ENCODE measurements at places on chromosomes 2 and 18.

DNA sequence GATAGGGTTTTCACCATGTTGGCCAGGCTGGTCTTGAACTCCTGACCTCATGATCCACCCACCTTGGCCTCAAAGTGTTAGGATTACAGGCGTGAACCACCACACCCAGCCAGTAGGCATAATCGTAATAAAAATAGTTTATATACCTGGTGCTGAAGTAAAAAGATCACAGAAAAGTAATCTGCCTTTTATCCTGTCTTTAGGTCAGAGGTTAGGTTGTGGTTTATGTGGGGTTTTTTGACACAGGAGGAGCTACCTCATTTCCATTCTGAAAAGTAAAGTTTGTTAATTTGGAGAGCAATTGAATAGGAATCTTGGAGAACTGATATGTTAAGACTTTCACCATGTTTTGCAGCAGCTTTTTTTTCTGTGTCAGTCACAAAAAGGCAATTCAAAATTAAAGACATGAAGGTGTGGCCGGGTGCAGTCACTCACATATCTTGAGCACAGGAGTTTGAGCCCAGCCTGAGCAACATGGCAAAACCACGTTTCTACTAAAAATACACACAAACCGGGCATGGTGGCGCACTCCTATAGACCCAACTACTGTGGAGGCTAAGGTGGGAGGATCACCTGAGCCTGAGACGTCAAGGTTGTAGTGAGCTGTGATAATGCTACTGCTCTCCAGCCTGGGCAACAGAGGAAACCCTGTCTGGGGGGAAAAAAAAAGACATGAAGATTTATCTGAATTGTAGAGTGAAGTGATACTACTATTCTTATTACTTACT lies 31.5 kb downstream of the CCNT2 start:
- no peak for DNase-seq

GRCh38 chr2:238143239-238143951 lies 4.9 kb downstream of the KLHL30 start:
- DNase-seq: peak; percentile 46

DNA sequence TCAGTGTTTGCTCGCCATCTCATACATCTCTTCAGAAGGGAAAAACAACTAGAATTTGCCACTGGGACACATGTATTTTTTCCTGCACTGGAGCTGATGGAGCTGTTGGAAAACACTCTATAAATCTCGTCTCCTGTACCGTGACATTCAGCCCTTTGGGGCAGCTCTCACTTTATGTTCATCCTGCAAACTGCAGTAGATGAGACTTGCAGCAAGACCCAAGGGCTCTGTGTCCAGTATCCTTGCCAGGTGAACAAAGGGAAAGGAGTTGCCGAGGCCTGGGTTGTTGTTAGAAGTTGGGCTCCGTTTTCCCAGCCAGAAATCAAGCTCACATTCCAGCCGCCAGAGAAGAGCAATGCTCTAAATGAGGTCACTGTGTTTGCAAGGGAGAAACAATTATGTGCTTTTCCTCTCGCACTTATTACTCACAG lies 285.1 kb downstream of the SLC4A3 start:
- DNase-seq: peak; percentile 70

DNA sequence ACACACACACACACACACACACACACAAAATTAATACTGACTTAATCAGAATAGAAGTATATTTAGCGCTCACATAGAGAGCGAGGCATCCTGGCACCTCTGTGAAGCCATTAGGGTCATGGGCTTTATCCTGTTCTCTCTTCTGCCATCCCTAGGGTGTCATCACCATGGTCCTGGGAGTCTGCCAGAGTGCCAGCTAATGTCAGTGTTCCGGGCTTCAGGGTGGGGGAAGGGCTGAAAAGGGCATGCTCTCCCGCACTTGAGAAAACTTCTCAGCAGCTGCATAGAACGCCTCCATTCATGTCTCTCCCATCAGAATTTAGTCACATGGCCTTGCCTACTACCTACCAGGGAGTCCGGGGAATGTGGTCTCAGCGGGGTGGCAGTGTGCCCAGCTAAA lies 19.7 kb upstream of the DYNC2LI1 start:
- no peak for DNase-seq

- peak; percentile 75 for DNase-seq
Observed at GRCh38 chr18:75544051-75544481, 116.6 kb upstream of the SMIM21 start.

- no peak for DNase-seq
Observed at GRCh38 chr2:236551471-236552211, 18.0 kb upstream of the ACKR3 start.

- DNase-seq: peak; percentile 60
Observed at GRCh38 chr18:58552057-58552461, 76.8 kb downstream of the ALPK2 start.

- no peak for DNase-seq
Observed at GRCh38 chr18:7889515-7889914, 322.4 kb downstream of the PTPRM start.

DNA sequence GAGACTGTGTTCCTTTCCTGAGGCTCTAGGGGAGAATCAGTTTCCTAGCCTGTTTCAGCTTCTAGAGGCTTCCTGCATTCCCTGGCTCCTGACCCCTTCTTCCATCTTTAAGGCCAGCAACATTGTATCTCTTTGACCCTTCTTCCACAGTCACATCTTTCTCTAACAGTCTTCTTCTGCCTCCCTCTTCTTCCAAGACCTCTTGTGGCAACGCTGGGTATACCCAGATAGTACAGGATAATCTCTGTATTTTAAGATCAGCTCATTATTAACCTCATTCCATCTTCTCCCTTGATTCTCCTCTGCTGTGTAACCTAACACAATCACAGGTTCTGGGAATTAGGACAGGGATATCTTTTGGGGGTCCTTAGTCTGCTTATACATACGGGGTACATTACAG lies 8.9 kb upstream of the MYL12A start:
- DNase-seq: no peak

- no peak for DNase-seq
Observed at GRCh38 chr2:33371304-33372090, 105.0 kb upstream of the RASGRP3 start.

- peak; percentile 38 for DNase-seq
Observed at GRCh38 chr18:23828426-23828825, 139.2 kb downstream of the LAMA3 start.
